ENCODE measurements at places on chromosomes 4 and X. TPM values are rescaled to one million over a fixed set of nuclear protein-coding genes. Genes with fewer than 3 reads are reported as not detected.

- no peak for DNase-seq
Observed at GRCh38 chr4:150952167-150952845, 62.8 kb downstream of the LRBA start.

Gene TADA2B
- 37.3 TPM for total RNA-seq

DNA sequence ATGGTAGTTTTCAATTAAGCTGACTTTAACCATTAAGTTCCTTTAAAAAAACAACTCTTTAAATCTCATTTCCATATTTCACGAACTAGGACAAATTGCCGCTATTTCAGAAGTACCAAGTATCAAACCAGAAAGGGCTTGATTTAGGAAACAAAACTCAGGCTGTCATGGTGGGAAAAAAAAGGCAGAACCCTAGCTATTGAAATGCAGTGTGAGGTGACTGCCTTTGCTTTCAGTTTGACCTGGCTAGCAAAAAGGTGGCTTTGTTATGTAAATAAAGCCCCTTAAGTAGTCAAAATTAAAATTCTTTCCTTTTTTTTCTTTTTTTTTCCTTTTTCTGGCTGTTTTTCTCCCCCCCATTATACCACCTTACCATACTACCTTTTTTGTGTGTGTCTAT is 40.6 kb upstream of the CYP2U1 start:
- no peak for DNase-seq

Gene LRIT3
- not detected for total RNA-seq

DNA sequence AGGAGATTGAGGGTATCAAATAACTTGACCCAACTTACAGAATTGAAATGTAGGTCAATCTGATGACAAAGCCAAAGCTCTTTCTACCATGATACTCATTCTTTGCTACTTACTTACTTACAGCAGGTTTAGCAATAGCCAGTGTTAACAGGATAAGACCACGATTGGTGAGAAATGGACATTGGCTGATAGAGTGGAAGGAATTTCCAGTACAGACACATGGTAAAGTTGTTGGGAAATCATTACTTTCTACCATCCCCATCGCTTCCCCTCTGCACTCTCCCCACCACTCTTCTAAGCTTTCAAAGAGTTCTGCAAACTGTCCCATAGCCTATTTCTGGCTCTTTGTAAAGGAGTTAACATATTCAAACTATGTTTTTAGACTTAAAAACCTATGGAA is 119.7 kb downstream of the CHRNA9 start:
- DNase-seq = no peak

- no peak for DNase-seq
Observed at GRCh38 chrX:43974741-43975465, 1.7 kb upstream of the NDP start.

All from ascending aorta (tissue), 2 donors.